ENCODE measurements at places on chromosomes 3 and 15.

DNA sequence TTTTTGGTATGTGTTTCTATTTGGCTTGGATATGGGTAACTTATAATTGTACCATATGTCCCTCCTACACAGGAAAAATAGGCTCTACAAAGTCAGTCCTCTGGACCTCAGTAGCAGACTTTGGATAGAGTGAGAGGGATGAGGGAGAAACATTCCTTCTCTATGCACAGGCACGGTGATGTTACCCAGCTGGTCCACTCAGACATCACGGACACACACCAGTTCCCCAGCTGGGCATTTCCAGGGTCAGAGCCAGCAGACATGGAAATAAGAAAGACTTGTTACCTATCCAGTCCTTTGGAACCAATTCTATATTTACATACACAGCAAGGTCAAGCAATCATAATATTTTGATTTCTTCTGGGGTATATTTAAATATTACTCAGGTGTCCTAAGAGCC, 433.1 kb upstream of the KCNMB2 start:
- DNase-seq: no peak

DNA sequence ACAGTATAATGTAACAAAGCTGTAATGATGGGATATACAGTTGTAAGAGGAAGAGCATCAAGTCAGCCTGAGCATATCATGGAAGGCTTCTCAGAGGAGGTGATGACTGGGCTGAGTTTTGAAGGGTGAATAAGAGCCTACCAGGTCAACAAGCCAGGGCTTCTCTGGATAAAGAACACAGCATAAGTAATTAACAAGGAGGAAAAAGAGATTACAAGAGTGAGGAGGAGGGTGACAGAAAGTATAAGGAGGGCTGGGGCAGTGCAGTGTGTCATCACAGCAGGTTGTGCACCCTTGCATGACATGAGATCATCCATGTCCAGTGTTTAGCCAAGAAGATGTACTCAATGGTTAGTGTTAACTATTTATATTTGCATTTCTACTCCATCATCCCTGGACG, 16.9 kb upstream of the SPATA12 start:
- DNase-seq: no peak

DNA sequence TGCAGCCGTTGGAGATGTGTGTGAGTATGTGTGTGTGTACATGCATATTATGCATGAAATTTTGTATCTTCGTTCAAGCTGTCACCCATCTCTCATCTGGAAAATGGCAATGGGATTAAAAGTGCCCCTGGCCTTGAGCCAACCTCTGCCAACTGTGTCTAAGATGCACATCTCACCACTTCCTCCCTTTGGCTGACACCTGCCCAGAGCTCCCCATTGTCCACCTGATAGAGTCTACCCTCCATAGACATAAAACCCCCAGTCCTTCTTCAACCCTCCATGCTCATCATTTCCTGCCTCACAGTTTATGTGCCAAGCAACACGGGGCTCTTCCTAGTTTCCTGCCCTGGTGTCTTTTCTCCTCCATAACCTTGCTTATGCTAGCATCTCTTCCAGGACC, 187.5 kb upstream of the HES1 start:
- DNase-seq: no peak

- DNase-seq: no peak
These were observed 36.3 kb downstream of the PAK2 start for GRCh38 chr3:196775938-196776337.

GRCh38 chr3:72134989-72135451, 350.1 kb upstream of the PROK2 start:
- no peak for DNase-seq

DNA sequence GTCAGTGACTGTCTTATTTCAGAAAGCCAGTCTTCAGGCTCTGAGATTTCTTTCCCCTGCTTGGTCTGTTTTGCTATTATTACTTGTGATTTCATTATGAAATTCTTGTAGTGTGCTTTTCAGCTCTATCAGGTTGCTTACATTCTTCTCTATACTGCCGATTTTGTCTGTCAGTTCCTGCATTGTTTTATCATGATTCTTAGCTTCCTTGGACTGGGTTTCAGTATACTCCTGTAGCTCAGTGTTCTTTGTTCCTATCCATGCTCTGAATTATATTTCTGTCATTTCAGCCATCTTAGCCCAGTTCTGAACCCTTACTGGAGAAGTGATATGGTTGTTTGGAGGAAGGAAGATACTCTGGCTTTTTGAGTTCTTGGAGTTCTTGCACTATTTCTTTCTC, 40.5 kb downstream of the CEP63 start:
- no peak for DNase-seq

GRCh38 chr15:70376929-70377691, 279.4 kb upstream of the TLE3 start:
- DNase-seq: no peak

GRCh38 chr3:66376568-66376967, 124.3 kb downstream of the LRIG1 start:
- DNase-seq: no peak

GRCh38 chr15:31328428-31328968, 1.9 kb downstream of the KLF13 start:
- DNase-seq: no peak

Data from Panc1 (cell line).